Suprapubic skin (tissue), 4 donors: ENCODE measurements at places on chromosomes 7 and 10.
A peak's percentile ranks its signal among the peaks of the same experiment; 100 is the strongest.

- no peaks in the 10 kb centered on the region for H3K27me3 ChIP-seq
- peaks cover 8% of the 10 kb centered on the region for H3K4me1 ChIP-seq
- no peak overlapping the region for H3K4me3 ChIP-seq
These were observed 37.9 kb downstream of the ADAM12 start for GRCh38 chr10:126350216-126350992.

DNA sequence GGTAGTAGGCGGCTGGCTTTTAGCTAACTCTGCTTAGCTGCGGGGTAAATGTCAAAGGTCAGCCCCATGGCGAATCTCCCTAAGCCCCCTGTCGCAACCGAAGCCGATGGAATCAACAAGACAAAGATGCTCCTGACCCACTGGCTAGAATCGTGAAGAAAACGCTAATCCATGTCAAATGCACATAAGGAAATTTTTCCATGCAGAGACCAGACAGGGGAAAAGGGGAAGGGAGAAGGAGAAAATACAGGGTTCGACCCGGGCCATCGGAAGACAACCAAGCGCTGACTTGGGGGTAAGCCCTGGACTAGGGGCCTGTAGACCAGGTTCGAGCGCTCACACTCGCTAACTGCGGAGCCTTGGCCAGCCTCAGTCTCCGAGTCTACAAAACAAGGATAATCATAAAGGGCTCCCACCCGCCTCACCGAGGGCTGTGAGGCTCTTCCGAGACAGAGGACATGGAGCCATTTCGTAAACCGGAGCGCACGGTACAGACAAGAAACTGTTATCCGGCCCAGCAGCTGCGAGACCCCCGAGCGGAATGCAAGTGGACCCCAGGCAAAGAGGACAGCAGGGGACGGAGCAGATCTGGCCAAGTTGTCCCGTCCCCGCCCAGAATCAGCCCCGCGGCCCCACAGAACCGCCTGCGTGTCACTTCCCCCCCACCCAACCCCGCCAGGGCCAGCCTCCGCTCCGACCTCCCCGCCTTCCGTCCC, 507 bp downstream of the SAR1A start:
- no peaks in the 10 kb centered on the region for H3K36me3 ChIP-seq
- no peak for DNase-seq
- H3K4me3 ChIP-seq = peak overlapping the region; percentile 97
- H3K27me3 ChIP-seq = no peaks in the 10 kb centered on the region

DNA sequence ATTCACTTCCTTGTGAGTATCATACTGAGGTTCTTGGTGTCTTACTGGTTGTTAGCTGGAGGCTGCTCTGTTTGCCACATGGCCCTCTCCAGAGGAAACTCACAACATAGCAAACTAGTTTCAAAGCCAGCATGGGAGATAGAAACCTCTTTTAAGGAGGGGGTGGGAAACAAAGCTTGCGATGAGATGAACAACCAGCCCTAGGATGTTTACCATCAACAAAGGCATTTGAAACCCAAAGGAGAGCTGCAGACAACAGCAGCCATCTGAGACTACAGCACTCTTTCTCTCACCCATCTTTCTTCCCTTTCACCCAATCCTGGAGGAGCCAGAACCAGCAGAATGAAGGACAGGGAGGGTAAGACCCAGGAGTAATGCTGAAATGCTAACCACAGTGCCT, 182.1 kb downstream of the NEBL start:
- H3K36me3 ChIP-seq = no peaks in the 10 kb centered on the region
- H3K4me1 ChIP-seq = no peaks in the 10 kb centered on the region
- DNase-seq = no peak
- no peak overlapping the region for H3K4me3 ChIP-seq

GRCh38 chr7:141671705-141672496, 30.1 kb downstream of the DENND11 start:
- H3K36me3 ChIP-seq = peaks cover 6% of the 10 kb centered on the region
- no peaks in the 10 kb centered on the region for H3K27me3 ChIP-seq
- no peak for DNase-seq
- no peak overlapping the region for H3K27ac ChIP-seq
- H3K4me1 ChIP-seq = peaks cover 5% of the 10 kb centered on the region

- no peak for DNase-seq
- H3K27me3 ChIP-seq = no peaks in the 10 kb centered on the region
- no peak overlapping the region for H3K27ac ChIP-seq
- peaks cover 6% of the 10 kb centered on the region for H3K4me1 ChIP-seq
These were observed 1.4 kb upstream of the PKD1L1 start for GRCh38 chr7:47949703-47950102.

DNA sequence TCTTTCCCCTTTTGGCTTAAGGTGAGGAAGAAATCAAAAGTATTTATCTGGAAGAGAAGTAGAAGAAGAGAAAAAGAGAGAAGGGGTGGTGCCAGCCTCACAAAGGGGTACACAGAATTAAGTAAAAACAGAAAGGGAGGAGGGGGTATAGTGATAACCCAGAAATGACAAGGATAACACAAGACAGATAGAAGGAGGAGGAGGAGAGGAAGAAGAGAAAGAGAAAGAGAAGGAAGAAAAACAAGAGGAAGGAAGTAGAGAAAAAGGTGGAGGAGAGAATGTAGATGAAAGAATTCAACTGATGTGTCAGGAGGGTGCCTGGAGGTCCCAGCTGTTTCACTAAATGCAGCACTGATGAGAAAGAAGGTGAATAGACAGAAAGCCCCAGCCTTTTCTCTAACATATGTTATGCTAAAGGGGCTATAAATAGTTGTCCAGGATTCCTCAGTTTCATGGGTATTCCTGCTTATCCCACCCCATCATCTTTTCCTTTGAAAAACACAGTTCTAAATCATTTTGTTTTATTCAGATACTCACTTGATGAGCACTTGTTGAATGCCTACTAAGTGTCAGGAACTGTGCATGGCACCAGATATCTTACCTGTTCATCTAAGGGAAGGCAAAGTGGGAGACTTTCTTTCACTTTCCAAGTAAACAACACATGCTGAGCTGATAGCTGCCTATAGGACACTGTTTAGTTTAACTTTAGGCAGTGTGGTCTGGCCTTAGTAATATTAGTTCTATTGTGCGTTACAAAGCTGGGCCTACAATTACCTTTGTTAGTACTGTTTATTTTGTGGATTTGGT, 8.0 kb downstream of the SEMA3E start:
- H3K27ac ChIP-seq = no peak overlapping the region
- H3K4me3 ChIP-seq = no peak overlapping the region
- H3K4me1 ChIP-seq = no peaks in the 10 kb centered on the region
- no peaks in the 10 kb centered on the region for H3K36me3 ChIP-seq
- DNase-seq = no peak

GRCh38 chr7:29008590-29008989, 50.5 kb upstream of the TRIL start:
- no peak for DNase-seq
- no peak overlapping the region for H3K27ac ChIP-seq
- H3K36me3 ChIP-seq = no peaks in the 10 kb centered on the region

GRCh38 chr7:44793919-44794318, 2.6 kb upstream of the PPIA start:
- no peak overlapping the region for H3K4me3 ChIP-seq
- peaks cover 23% of the 10 kb centered on the region for H3K4me1 ChIP-seq
- H3K27ac ChIP-seq = no peak overlapping the region
- no peaks in the 10 kb centered on the region for H3K36me3 ChIP-seq
- DNase-seq = no peak
- H3K27me3 ChIP-seq = no peaks in the 10 kb centered on the region

DNA sequence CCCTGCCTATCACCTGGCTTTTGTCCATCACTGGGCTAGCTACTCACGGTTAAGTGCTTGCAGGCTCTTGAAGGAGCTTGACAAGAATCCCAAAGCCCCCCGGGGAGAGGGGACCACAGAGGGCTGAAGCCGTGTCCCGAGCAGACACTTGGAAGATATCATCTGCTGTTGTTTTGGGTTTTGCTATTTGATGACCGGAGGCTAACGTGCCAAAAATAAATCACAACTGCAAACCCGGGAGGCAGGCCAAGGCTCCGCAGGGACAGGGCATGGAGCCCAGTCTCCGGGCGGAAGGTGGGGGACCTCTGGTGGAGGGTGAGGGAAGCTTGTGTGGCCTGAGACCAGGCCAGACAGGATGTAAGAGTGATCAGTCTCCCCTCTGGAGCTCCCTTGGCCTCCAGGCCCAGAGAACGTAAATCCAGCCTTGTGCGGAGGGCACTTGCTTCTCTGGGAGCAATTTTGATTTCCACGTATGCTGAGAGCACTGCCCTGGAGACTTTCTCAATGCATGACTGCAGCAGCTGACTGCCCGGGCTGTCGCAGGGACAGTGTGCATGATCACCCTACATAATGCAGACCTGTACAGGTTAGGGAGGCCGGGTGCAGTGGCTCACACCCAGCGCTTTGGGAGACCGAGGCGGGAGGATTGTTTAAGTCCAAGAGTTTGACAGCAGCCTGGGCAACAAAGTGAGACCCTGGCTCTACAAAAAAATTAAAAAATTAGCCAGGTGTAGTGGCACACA, at the start of gene PHKG1:
TSS of gene PHKG1 (minus strand) at position 164 of the 743 bp plus-strand sequence. CDS start 4,011 bp downstream, outside the sequence.
- peak within 1 kb of the TSS; percentile 51 for H3K27ac ChIP-seq
- H3K27me3 ChIP-seq = no peaks in the 10 kb centered on the region
- H3K4me3 ChIP-seq = peak within 1 kb of the TSS; percentile 18
- no peaks in the 10 kb centered on the region for H3K36me3 ChIP-seq
- DNase-seq = peak; percentile 86

DNA sequence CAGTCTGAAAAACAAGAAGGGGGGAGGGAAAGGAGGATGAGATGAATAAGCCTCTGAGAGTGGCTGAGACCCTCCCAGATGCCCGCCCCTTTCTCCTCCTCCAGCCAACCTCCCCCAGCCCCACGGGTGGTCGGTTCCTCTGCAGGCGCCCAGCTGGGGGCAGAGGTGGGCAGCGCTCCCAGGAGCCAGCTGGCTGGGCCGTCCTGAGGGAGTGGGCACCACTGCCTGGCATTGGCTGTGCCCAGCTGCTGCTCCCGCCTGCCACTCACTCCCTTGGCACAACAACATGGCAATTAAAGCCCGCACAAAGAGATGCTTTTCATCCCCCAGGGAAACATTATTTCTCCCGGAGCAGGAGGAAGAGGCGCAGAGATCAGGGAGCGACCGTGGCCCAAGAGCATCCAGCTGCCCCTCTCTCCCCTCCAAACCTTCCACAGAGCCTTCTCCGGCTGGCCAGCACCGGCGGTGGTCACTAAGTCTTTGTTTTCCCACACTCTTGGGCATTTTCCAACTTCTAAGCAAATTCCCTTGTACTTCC, 107.2 kb downstream of the SPDYE5 start:
- no peak for DNase-seq
- H3K36me3 ChIP-seq = peaks cover 6% of the 10 kb centered on the region
- no peak overlapping the region for H3K4me3 ChIP-seq
- peaks cover 7% of the 10 kb centered on the region for H3K4me1 ChIP-seq
- no peak overlapping the region for H3K27ac ChIP-seq

DNA sequence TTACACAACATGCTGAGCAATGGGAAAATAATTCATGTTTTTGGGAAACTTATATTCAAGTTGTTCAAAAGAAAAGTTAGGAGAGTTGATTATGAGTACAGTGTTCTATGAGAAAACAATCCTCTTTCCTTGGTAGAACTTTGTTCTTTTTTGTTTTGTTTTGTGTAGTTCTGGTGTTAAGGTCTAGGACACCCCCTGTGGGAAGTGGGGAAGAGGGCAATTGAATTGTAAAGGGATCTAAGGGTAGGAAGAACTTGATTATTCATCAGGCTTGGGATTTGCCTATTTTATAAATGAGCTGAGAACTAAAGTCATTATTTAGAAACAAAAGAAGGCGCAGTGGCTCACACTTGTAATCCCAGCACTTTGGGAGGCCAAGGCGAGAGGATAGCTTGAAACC, 25.9 kb upstream of the CDK13 start:
- no peak overlapping the region for H3K27ac ChIP-seq
- H3K27me3 ChIP-seq = no peaks in the 10 kb centered on the region
- H3K4me1 ChIP-seq = peaks cover 3% of the 10 kb centered on the region
- no peak for DNase-seq
- H3K4me3 ChIP-seq = no peak overlapping the region

DNA sequence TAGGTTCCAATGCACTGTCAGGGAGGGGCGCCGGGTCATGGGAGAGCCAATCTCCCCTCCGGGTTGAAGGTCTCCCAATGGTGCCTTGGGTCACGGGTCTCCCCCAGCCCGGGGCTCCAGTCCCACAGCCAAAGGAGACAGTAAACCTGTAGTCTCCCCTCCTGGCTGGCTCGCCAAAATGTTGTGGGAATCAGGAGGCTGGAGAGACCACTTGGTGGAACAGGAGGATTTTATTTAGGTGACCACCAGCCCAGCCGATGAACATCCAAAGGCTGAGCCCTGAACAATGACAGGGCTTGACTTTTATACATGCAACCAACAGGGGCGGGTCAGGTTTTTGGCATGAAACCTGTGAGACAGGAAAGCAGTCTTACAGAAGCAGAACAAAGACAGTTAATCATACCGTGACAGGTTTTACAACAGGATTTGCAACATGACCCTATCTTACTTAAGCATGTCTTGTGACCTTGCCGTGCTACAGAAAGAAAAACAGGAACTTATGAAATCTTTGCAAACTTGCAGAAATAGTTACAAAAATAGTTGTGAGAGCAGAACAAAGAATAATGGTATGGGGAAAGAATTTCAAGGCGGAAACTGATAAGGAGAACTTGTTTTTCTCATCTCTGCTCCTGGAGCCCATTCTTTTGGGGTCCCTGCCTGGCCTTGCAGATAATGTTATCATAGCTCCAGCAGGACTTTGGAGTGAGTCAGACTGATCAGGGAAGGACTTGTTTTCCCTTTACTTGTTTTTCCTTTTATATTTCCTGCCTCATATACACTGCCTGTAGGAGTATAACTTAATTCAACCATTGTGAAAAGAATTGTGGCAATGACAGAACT, 7.1 kb downstream of the ERV3-1 start:
- no peak for DNase-seq
- peaks cover 18% of the 10 kb centered on the region for H3K36me3 ChIP-seq
- no peaks in the 10 kb centered on the region for H3K27me3 ChIP-seq
- H3K27ac ChIP-seq = peak overlapping the region; percentile 55

- no peak for DNase-seq
- H3K27me3 ChIP-seq = no peaks in the 10 kb centered on the region
- H3K36me3 ChIP-seq = peaks cover 30% of the 10 kb centered on the region
- peak overlapping the region; percentile 95 for H3K4me3 ChIP-seq
These were observed 519 bp downstream of the PITRM1 start for GRCh38 chr10:3172081-3172445.

GRCh38 chr10:103395754-103396066, 565 bp downstream of the ATP5MK start:
- H3K4me3 ChIP-seq = peak overlapping the region; percentile 73
- DNase-seq = no peak

- H3K4me3 ChIP-seq = no peak overlapping the region
- no peaks in the 10 kb centered on the region for H3K27me3 ChIP-seq
- no peaks in the 10 kb centered on the region for H3K36me3 ChIP-seq
- H3K27ac ChIP-seq = no peak overlapping the region
- no peak for DNase-seq
- H3K4me1 ChIP-seq = no peaks in the 10 kb centered on the region
These were observed 302.3 kb upstream of the AUTS2 start for GRCh38 chr7:69295977-69296376.

GRCh38 chr10:11381023-11381422, 230.4 kb downstream of the USP6NL start:
- H3K36me3 ChIP-seq = no peaks in the 10 kb centered on the region
- no peak for DNase-seq
- no peak overlapping the region for H3K4me3 ChIP-seq
- no peaks in the 10 kb centered on the region for H3K4me1 ChIP-seq
- no peak overlapping the region for H3K27ac ChIP-seq

- no peaks in the 10 kb centered on the region for H3K4me1 ChIP-seq
- no peak overlapping the region for H3K4me3 ChIP-seq
- H3K27ac ChIP-seq = no peak overlapping the region
- peaks cover 83% of the 10 kb centered on the region for H3K27me3 ChIP-seq
- no peaks in the 10 kb centered on the region for H3K36me3 ChIP-seq
These were observed 90.2 kb upstream of the GNA12 start for GRCh38 chr7:2934211-2934731.

GRCh38 chr7:112067632-112068540, 138.3 kb downstream of the DOCK4 start:
- H3K36me3 ChIP-seq = no peaks in the 10 kb centered on the region
- H3K27ac ChIP-seq = no peak overlapping the region
- no peak overlapping the region for H3K4me3 ChIP-seq
- DNase-seq = no peak
- no peaks in the 10 kb centered on the region for H3K27me3 ChIP-seq
